ENCODE measurements at places on chromosomes 16 and 17. TPM values are rescaled to one million over a fixed set of nuclear protein-coding genes. Genes with fewer than 3 reads are reported as not detected.
A peak's percentile ranks its signal among the peaks of the same experiment; 100 is the strongest.

Gene TBC1D3C
- total RNA-seq: 1.3 TPM

GRCh38 chr16:68592466-68593337, 52.4 kb upstream of the CDH3 start:
- H3K4me3 ChIP-seq: no peak overlapping the region
- H3K4me1 ChIP-seq: no peaks in the 10 kb centered on the region
- no peaks in the 10 kb centered on the region for H3K27me3 ChIP-seq
- H3K36me3 ChIP-seq: no peaks in the 10 kb centered on the region
- DNase-seq: no peak
- no peak overlapping the region for H3K27ac ChIP-seq

DNA sequence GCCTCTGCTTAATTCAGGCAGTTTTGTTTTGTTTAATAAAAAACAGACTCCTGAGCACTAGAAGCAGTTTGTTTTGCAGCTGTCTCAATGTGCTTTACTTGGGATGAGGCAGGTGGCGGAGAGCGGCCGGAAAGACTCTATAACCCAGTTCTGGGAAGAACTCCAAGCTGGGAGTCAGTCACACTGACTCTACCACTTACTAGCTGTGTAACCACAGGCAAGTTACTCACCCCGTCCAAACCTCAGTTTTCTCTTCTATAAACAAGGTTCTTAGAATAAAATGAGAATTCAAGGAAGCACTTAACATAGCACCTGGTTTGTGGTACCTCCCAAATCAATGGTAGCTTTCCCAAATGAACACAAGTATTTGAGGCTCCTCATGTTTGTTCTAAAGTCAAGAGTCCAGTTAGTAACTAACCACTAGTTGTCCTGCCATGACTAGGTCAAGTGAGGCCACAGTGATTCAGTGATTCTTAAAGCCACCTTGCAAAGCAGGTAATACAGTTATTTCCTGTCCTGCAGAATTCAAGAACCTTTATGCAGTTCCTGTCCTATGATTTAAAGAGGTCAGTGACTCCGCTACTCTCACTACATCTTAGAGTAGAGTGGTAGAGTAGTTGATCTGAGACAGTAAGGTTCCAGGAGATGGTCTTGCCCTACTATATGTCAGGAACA, 2.7 kb downstream of the TXNDC17 start:
- no peak overlapping the region for H3K4me3 ChIP-seq
- peaks cover 9% of the 10 kb centered on the region for H3K4me1 ChIP-seq
- DNase-seq: peak; percentile 71
- no peak overlapping the region for H3K27ac ChIP-seq
- H3K27me3 ChIP-seq: no peaks in the 10 kb centered on the region

Gene CAPNS2
- 0.51 TPM for total RNA-seq

Gene PRSS36
- total RNA-seq: 0.17 TPM

- H3K36me3 ChIP-seq: no peaks in the 10 kb centered on the region
- peaks cover 69% of the 10 kb centered on the region for H3K4me1 ChIP-seq
- peak overlapping the region; percentile 95 for H3K27ac ChIP-seq
Measured at GRCh38 chr17:40323391-40324381, 14.7 kb downstream of the RARA start.

Gene SRP68
- 23.6 TPM for total RNA-seq

Gene DCXR
- 43.6 TPM for total RNA-seq

DNA sequence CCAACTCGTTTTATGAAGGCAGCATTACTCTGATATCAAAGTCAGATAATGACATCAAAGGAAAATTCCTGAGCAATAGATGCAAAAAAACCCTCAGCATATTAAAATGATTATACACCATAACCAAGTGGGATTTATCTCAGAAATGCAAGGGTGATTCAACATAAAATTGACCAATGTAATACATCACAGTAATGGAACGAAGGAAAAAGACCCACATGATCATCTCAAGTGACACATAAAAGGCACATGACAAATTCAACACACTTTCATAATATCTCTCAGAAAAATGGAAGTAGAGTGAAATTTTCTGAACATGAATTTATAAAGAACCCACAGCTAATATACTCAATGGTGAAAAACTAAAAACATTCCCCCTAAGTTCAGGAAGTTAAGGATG, 118.8 kb downstream of the ITFG1 start:
- H3K27me3 ChIP-seq: no peaks in the 10 kb centered on the region
- H3K36me3 ChIP-seq: no peaks in the 10 kb centered on the region
- no peaks in the 10 kb centered on the region for H3K4me1 ChIP-seq
- DNase-seq: no peak
- H3K27ac ChIP-seq: no peak overlapping the region

- H3K4me1 ChIP-seq: no peaks in the 10 kb centered on the region
- H3K4me3 ChIP-seq: no peak overlapping the region
- DNase-seq: peak; percentile 2
- no peak overlapping the region for H3K27ac ChIP-seq
- no peaks in the 10 kb centered on the region for H3K27me3 ChIP-seq
- no peaks in the 10 kb centered on the region for H3K36me3 ChIP-seq
Measured at GRCh38 chr16:5633845-5634440, 536.3 kb upstream of the EEF2KMT start.

Gene CA4
- not detected for total RNA-seq

Gene MAP2K3
- 23.8 TPM for total RNA-seq

DNA sequence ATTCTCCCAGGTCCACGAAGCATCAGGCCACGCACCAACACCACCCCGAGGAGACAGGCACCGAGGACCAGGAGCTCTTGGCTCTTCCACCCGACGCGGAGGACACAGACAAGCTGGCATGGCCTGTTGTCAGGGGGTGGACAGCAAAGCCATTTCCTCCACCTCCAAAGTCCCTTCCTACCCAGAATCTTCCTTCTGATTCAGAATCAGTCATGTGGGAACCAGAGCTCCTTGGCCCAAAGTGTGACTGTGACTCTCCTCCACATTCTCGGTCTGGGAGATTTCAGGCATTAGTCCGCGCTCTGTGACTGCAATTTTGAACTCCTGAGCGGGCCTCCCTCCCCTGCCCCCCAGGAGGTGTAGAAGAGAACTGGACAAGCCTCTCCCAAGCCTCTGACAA, 9.2 kb downstream of the DNAH17 start:
- H3K4me3 ChIP-seq: no peak overlapping the region
- peaks cover 2% of the 10 kb centered on the region for H3K27me3 ChIP-seq
- no peak overlapping the region for H3K27ac ChIP-seq
- no peak for DNase-seq

- peak; percentile 12 for DNase-seq
- H3K27ac ChIP-seq: no peak overlapping the region
- no peaks in the 10 kb centered on the region for H3K36me3 ChIP-seq
- no peaks in the 10 kb centered on the region for H3K4me1 ChIP-seq
Measured at GRCh38 chr16:600781-601180, 10.9 kb downstream of the RAB40C start.

GRCh38 chr16:85628645-85629044, 15.5 kb downstream of the GSE1 start:
- no peaks in the 10 kb centered on the region for H3K4me1 ChIP-seq
- no peak overlapping the region for H3K27ac ChIP-seq
- no peak overlapping the region for H3K4me3 ChIP-seq
- H3K36me3 ChIP-seq: no peaks in the 10 kb centered on the region
- no peaks in the 10 kb centered on the region for H3K27me3 ChIP-seq
- DNase-seq: no peak

DNA sequence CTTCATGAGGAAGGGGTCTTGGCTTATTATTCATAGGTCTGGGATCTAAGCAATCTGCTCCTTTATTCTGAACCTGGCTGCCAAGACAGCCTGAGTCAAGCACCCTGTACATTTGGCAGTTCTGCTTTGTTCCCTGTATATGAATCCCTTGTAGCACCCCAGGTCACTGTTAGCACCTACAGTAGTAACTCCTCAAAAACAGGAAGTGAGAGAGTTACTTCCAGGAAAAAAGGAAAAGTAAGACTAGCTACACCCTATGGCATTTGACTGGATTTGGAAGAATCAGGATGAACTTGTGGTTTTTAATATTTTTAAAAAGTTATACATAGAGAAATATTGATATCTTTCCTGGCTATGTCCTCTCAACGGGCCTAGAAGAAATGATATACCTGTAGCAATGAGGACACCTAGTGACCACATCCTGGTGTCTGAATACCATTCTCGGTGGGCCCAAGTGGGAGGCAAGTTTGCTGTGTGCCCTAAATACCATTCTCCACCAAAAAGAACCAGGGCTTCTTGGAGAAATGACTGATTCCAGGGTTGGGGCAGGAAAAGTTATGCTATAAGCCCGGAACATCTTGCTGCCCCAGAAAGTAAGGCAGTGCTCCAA, 9.9 kb downstream of the ANKRD40 start:
- peaks cover 13% of the 10 kb centered on the region for H3K4me1 ChIP-seq
- H3K27ac ChIP-seq: no peak overlapping the region
- H3K36me3 ChIP-seq: peaks cover 15% of the 10 kb centered on the region
- no peaks in the 10 kb centered on the region for H3K27me3 ChIP-seq
- DNase-seq: no peak
- no peak overlapping the region for H3K4me3 ChIP-seq

GRCh38 chr17:83192161-83192788, 112.9 kb downstream of the METRNL start:
- peaks cover 19% of the 10 kb centered on the region for H3K4me1 ChIP-seq
- DNase-seq: peak; percentile 58
- peaks cover 8% of the 10 kb centered on the region for H3K27me3 ChIP-seq
- no peak overlapping the region for H3K27ac ChIP-seq
- H3K36me3 ChIP-seq: no peaks in the 10 kb centered on the region

Gene STAC2
- under 0.01 TPM for total RNA-seq

- H3K4me3 ChIP-seq: no peak overlapping the region
- H3K4me1 ChIP-seq: peaks cover 3% of the 10 kb centered on the region
- DNase-seq: no peak
- no peak overlapping the region for H3K27ac ChIP-seq
- H3K27me3 ChIP-seq: peaks cover 2% of the 10 kb centered on the region
Measured at GRCh38 chr16:85453194-85453678, 159.9 kb upstream of the GSE1 start.

DNA sequence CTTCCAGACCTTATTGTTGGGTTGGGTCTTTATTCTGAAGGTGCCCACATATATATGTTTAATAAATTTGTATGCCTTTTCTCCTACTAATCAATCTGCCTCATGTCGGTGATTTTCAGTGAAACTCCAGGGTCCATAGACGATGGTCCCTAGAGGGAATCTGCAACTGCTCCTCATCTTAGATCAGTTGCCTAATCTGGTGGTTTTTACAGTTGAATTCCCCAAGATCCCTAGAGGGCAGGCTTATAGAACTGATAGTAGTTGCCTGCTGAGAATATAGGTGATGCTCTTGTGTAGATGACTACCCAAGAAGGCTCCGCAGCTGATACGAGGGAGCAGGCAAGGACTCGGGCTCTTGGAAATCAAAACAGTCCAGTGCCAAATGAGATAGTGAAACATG, 619.2 kb upstream of the C16orf82 start:
- no peak for DNase-seq
- H3K36me3 ChIP-seq: no peaks in the 10 kb centered on the region
- no peaks in the 10 kb centered on the region for H3K27me3 ChIP-seq
- no peaks in the 10 kb centered on the region for H3K4me1 ChIP-seq

DNA sequence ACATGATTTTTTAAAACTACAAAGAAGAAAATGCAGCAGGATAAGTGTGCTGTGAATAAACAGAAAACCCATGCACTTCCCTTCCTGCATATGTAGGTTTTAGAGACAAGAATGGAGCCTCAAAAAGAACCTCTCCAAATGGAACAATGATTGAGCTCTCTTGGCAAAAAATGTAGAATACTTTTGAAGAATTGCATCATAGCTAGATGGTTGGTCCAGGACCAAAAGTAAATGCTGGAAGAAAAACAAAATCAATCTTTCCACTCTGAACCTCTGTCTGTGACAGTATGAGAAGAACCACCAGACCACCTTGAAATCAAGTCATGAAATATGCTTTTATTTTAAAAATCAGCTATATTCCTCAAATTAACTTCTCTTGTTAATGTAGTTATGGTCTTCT, 17.5 kb downstream of the HELZ start:
- H3K4me1 ChIP-seq: peaks cover 2% of the 10 kb centered on the region
- DNase-seq: peak; percentile 50
- no peak overlapping the region for H3K27ac ChIP-seq

GRCh38 chr17:15398291-15398690, 56.9 kb upstream of the TEKT3 start:
- H3K27me3 ChIP-seq: no peaks in the 10 kb centered on the region
- DNase-seq: peak; percentile 82
- H3K4me3 ChIP-seq: no peak overlapping the region

Gene NDRG4
- total RNA-seq: 1.8 TPM

DNA sequence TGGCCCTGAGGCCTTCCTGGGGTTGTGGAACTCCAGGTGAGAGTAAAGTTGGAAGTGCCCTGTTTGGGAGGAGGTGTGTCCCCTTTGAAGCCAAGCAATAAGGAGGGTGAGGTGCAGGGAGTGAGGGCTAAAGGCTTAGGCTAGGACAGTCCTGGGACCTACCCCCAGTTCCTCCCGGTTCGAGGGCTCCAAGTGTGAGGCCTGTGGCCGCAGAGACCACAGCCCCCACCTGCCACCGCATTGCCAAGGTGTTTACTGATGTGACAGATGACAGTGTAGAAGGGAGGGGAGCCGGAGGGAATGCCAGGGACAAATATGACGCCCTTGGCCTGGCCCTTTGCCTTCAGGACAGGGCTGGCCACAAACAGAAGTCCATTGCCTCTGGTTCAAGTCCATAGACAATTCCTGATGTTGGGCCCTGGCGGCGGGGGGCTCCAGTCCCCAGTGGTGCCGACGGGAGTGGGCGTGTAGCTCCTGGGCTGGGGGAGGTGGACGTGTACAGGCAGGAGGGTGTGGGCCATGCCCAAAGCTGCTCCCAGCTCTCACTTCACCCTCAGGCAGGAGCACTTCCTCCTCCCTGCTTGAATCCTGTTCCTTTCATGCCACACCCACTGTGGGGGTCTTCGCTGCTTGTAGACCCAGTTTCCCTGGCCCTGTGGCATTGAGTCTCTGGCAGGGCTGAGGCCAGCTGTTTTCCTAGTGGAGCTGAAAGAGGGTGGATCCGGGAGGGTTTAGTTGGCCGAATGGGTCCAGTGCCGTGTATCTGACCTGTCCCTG, 3.2 kb downstream of the ADORA2B start:
- H3K27ac ChIP-seq: no peak overlapping the region
- H3K4me3 ChIP-seq: no peak overlapping the region
- no peaks in the 10 kb centered on the region for H3K27me3 ChIP-seq
- no peaks in the 10 kb centered on the region for H3K36me3 ChIP-seq
- DNase-seq: no peak
